ENCODE measurements at places on chromosomes 16 and 17.
A peak's percentile ranks its signal among the peaks of the same experiment; 100 is the strongest.

DNA sequence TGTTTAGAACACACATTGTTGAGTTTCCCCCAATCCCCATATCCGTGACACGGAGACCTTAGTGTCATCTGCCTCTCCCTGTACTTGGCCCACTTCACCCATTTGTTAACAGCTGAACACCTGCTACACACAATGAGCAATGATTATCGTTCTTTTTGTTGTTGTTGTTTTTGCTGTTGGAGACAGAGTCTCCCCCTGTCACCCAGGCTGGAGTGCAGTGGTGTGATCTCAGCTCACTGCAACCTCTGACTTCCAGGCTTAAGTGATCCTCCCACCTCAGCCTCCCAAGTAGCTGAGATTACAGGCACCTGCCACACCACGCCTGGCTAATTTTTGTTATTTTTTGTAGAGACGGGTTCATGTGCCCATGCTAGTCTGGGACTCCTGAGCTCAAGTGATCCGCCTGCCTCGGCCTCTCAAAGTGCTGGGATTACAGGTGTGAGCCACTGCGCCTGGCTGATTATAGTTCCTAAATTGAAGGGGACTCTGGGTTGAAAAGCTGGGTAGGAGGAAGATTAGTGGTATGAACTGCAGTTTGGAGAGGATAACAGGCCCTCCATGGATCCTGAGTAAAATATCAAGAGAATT, 21.6 kb downstream of the NDE1 start:
- H3K27me3 ChIP-seq = no peaks in the 10 kb centered on the region
- peaks cover 6% of the 10 kb centered on the region for H3K36me3 ChIP-seq
- no peak for DNase-seq
- H3K27ac ChIP-seq = no peak overlapping the region
- H3K4me1 ChIP-seq = no peaks in the 10 kb centered on the region

DNA sequence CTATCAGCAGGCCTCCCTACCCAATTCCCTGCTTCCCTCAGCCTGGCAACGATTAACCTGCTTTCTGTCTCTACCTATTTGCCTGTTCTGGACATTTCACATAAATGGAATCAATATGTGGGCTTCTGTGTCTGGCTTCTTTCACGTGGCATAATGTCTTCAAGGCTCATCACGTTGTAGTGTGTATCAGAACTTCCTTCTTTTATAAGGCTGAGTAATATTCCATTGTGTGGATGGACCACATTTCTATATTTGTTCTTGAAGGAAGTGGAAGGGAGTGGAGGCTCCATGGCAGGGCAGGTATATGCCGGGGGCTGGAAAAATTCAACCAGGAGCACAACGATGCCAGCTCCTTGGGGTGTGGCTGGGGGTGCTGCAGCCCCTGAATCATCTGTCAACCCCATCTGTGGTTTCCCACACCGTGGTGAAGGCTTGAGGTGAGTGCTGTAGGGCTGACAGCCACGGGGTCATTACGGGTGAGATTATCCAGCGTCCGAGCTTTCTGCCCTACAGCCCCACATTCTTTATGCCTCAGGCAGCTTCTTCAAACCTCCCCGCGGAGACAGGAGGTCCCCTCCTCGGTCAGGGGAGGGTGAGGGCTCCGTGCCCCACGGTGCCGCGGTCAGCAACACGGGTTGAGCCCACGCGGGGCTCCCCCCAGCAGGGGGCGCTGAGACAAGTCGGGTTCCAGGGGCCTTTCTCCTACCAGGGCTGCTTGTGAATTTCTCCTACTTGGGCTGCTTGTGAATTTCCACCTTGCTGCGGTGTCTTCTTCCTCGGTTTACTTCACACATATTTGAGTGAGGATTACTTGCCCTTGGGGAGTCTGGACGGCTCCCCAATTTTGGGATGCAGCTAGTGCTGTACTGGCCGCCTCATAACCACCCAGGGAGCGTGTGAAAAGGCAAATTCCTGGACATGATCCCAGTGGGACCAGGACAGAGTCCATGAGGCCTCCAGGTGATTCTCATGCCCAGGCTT, 18.3 kb upstream of the WFIKKN2 start:
- H3K4me3 ChIP-seq = no peak overlapping the region
- peak; percentile 78 for DNase-seq
- no peaks in the 10 kb centered on the region for H3K27me3 ChIP-seq
- H3K36me3 ChIP-seq = no peaks in the 10 kb centered on the region
- H3K27ac ChIP-seq = no peak overlapping the region
- no peaks in the 10 kb centered on the region for H3K4me1 ChIP-seq

DNA sequence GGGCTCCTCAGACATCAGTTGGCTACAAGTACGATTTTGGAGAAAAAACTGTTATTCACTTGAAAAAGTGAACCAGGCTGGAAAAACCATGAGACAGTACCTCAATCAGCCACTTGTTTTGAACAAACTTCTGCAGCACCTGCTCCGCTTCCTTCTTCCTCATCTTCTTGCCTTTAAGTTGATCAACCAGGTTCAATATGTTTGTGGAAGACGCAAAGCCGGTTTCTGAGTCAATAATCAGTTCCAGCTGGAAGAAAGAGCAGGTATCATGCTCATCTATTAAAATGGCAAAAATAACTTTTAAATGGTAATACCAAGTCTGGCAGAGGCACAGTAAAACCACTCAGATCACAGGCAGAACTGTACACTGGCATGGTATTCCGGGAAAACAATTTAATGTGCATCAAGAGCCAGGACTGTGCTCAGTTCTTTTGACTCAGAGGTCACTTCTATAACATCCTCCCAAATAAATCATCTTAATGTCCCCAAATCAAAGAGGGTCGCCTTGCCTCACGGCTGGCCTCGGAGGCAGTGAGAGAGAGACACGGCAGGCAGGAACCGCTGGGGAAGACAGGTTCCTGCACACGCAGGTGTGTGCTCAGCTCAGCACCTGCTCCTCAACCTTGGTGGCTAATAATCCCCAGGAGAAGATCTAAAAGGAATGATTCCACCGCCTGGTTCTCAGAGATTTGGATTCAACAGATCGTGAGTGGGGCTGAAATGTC, 29.7 kb downstream of the KDM8 start:
- H3K27me3 ChIP-seq = no peaks in the 10 kb centered on the region
- peaks cover 9% of the 10 kb centered on the region for H3K4me1 ChIP-seq
- no peak overlapping the region for H3K27ac ChIP-seq
- no peaks in the 10 kb centered on the region for H3K36me3 ChIP-seq
- H3K4me3 ChIP-seq = no peak overlapping the region
- DNase-seq = no peak

GRCh38 chr17:56326001-56326359, 172.7 kb downstream of the ANKFN1 start:
- no peaks in the 10 kb centered on the region for H3K27me3 ChIP-seq
- H3K4me1 ChIP-seq = no peaks in the 10 kb centered on the region
- H3K4me3 ChIP-seq = no peak overlapping the region
- H3K27ac ChIP-seq = no peak overlapping the region
- H3K36me3 ChIP-seq = no peaks in the 10 kb centered on the region

GRCh38 chr16:54430491-54431030, 144.0 kb upstream of the IRX3 start:
- no peaks in the 10 kb centered on the region for H3K36me3 ChIP-seq
- H3K27ac ChIP-seq = no peak overlapping the region
- DNase-seq = no peak
- no peak overlapping the region for H3K4me3 ChIP-seq
- no peaks in the 10 kb centered on the region for H3K27me3 ChIP-seq

DNA sequence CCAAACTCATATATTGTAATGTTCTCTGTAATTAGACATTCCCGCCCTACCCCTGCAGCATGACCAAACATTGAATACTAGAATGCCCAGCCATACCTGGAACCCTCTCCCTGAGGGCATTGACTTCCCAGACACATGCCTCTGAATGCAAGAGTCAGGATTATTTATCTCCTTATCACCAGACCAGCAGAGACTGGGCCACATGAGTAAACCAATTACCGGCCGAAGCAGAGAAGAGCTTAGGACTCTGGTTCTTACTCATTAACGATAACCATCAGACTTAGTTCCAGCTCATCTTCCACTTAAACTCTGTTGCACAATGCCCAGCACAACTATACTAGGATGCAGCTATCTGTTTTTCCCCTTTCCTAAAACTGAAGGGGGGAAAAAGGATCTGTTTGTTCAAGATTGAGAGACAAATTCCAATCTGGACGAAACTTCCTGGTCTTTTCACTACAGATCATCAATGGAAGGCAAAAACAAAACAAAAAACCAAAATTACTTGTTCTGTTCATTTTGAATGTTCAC, 88.2 kb upstream of the CORO6 start:
- no peaks in the 10 kb centered on the region for H3K27me3 ChIP-seq
- H3K36me3 ChIP-seq = no peaks in the 10 kb centered on the region
- no peak overlapping the region for H3K4me3 ChIP-seq
- H3K4me1 ChIP-seq = peaks cover 31% of the 10 kb centered on the region

DNA sequence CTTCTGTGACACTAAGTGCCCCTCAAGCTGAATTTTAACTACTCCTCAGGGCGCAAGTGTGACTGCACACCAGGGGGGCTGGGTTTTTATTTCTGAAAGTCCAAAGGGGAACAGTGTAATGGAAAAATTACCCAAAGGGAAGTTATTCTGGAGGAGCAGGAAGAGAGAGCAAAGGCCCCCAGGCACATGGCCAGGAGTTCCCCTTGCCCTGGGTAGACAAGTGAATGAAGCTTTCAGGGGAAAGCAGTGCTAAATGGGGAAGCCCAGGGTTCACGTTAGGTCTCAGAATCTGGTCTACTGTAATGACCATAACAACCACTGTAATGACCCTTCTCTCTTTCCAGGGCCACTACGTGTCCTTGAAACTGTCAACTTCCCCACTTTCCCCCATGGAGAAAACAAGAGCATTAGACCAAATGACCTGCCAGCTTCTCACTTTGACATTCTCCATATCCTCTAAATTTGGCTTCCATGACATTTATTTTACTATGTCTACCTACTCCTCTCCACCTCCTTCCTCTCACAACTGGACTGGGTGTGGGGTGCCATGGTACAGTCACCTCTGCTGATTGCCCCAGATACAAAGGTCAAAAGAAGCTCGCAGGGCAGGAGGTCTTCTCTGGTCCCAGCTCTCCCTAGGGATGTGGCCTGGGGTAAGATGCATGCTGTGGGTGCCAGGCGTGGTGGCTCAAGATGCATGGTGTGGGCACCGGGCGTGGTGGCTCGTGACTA, 34.1 kb upstream of the MMP2 start:
- H3K4me1 ChIP-seq = no peaks in the 10 kb centered on the region
- DNase-seq = no peak
- H3K27me3 ChIP-seq = no peaks in the 10 kb centered on the region
- no peaks in the 10 kb centered on the region for H3K36me3 ChIP-seq
- no peak overlapping the region for H3K27ac ChIP-seq
